ENCODE measurements at places on chromosomes 1 and 21.

- DNase-seq = no peak
Measured at GRCh38 chr1:12549460-12550349, 68.3 kb downstream of the DHRS3 start.

GRCh38 chr1:98940722-98941079 is 64.0 kb downstream of the PLPPR5 start:
- DNase-seq = no peak

GRCh38 chr1:43938892-43939587 is 5.4 kb downstream of the ARTN start:
- DNase-seq = no peak

DNA sequence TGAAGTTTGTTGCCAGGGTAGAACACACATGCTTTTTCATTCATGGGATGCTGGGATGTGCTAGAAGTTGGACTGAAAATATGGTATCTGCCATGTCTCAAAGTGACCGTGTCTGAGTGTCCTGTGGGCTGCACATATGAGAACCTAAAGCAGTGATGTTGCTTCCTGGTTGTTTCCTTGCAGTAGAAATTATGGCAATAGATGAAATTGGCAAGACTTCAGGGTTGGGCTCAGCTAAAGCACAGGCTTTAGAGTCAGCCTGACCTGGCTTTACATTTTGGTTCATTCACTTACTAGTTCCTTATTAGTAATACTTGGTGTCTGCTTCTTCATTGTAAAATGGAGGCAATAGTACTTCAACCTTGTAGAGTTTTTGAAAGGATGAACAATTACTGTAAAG is 2.2 kb downstream of the LAMC2 start:
- no peak for DNase-seq

GRCh38 chr1:110726755-110727154 is 52.0 kb upstream of the KCNA3 start:
- no peak for DNase-seq

DNA sequence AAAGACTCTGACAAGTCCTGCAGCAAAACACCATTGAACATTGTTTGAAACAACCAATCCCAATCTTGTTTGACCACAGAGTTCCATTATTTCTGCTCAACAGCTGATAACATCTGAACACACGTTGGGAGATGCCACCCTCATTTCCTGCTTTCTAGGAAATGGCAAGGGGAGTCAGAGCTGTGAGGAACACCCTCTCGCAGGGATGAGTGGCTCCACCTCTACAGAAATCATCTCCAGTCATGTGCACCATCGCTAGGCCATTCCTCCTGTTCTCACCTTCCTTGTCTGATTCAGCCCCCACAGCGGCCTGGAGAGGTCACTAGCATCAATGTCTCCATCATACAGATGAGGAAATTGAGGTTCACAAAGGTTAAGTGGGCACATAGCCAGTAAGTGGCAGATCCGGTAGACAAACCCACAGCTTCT is 22.4 kb upstream of the RUNX3 start:
- no peak for DNase-seq

All from T-helper 22 cell (primary cell).